NCI-H1048 (cell line): ENCODE measurements at places on chromosomes 2 and 18.

- DNase-seq, result no peak
These were observed 18.9 kb downstream of the GNLY start for GRCh38 chr2:85712849-85713612.

GRCh38 chr2:157439824-157440186 lies 4.1 kb downstream of the CYTIP start:
- DNase-seq, result no peak

- DNase-seq, result no peak
These were observed 243.7 kb upstream of the RAB12 start for GRCh38 chr18:8365528-8365927.

GRCh38 chr2:4938206-4938605 lies 754.0 kb upstream of the SOX11 start:
- DNase-seq, result no peak

DNA sequence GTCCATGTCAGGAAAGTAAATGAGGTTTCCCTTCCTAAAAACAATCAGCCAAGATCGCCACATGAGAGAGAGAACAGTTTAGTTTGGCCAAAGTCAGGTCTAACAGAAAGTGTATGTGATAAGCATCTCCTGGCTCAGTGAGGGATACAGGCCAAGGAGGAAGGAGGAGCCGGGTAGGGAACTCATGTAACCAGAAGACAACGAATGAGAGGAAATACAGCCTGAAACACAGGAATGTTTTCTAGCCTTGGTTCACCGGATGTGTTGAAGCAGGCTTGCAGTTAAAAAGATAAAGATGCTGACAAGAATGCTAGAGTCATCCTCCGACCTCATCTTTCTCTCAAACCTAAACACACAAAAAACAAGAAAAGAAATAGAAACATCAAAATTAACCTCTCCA lies 283.9 kb upstream of the SIX2 start:
- no peak for DNase-seq

- no peak for DNase-seq
These were observed 48.4 kb upstream of the YPEL5 start for GRCh38 chr2:30098266-30099005.

DNA sequence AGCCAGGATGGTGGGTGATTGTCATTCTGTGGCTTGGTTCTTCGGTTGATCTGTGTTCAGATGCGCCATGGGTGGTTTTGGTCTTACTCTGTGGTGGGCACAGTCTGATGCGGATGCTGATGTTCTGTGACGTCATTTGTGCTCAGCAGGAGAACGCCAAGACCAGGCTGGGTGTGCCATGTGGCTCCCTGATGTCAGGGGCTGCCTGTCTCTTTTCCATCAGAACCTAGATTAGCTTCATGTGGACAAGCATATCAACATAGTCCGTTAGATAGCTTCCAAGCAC lies 100.6 kb upstream of the ARL4C start:
- no peak for DNase-seq

DNA sequence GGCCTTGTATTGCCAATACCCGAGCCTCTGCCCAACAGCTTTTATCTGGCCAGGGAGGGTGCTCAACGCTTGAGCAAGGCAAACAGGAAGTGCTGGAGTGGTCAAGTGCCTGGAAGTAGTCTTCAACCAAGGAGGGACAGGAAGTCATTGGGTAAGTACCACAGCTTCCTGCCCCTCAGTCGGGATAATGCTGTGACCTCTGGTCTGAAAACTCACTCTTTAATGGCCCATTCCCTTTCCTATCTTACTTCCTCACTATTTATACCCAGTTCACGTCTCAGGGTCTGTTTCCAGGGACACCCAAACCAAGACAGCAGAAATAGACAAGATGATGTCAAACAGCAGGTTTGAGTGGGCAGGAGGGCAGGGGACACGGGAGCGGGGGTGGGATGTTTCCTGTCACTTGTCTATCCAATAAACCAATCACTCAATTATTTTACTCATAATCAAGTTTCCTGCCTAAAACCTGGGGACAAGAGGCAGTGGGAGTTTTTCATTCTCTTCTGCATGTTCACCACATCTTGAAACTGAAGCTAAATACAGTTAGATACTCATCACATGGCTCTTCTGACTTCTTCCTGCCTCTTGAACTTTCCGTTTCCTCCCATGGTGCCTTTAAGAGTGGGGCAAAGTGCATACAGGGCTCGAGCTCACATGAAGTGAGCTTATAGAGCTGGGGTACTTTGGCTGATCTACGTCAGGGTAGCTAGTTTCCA lies 68.9 kb upstream of the CAB39 start:
- DNase-seq, result no peak

DNA sequence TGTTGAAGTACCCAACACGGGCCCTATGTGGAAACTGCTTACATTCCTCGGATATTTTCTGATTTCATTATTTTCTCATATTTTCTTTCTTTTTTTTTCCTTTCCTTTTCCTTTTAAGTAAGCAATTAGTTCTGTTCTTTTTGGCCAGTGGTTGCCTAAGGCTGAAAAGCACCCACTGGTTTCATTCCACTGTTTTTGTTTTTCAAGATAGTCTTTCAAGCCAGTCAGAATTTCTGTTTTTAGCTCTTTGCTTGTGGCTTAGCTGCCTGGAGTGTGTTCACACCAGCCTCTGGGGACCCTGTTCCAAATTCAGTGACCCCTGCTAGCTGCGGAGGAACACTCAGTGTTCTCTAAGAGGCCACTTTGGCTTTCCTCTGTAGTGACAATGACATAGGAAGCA lies 73.6 kb downstream of the NRP2 start:
- DNase-seq, result no peak

- DNase-seq, result no peak
These were observed 85.3 kb downstream of the ZNF407 start for GRCh38 chr18:74682991-74683297.

GRCh38 chr2:30336978-30337841 lies 105.9 kb downstream of the LBH start:
- DNase-seq, result no peak

DNA sequence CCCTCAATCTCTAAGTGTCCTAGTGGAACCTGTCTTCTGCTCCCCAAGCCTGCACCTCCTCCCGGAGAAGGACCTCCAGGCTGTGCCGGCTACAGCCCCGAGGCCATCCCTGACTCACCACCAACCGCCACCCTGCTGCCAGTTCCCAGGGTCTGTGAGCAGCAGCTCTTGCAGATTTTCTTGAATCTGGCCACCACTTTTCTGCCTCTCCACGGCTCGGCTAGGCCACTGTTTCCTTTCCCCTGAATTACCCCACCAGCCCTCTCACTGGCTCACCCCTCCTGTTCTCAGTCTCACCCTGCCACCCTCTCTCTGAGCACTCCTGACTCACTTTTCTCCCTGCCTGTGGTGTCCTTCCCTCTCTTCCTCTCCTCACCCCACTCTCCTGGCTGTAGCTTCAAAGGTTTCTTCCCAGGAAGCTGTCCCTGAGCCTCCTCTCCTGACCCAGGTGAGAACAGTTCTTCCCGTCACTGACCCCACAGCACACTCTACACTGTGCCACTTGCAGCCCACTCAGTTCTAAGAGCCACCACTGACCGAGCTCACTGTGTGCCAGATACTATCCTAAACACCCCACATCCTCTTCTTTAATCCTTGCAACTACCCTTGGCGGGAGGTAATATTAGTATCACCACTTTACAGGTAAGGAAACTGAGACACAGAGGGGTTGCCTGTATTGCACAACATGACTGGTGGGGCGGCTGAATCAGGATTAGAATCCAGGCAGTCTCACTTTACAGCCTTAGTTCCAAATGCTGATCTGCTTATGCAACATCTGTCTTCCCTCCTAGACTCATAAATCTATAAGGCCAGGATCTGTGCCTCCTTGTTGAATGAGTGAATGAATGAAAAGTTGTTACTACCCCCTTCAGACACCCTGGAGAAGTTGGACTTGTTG lies 111.6 kb downstream of the SMAD7 start:
- no peak for DNase-seq

- no peak for DNase-seq
These were observed 11.8 kb downstream of the NEU4 start for GRCh38 chr2:241820625-241821384.

GRCh38 chr2:227871375-227871791 lies at the start of gene DAW1:
Gene DAW1 (plus strand): TSS chr2:227871631. CDS start chr2:227871690, 59 bp downstream.
- DNase-seq, result no peak

GRCh38 chr2:71275939-71276310 lies 49.0 kb upstream of the PAIP2B start:
- DNase-seq, result no peak

DNA sequence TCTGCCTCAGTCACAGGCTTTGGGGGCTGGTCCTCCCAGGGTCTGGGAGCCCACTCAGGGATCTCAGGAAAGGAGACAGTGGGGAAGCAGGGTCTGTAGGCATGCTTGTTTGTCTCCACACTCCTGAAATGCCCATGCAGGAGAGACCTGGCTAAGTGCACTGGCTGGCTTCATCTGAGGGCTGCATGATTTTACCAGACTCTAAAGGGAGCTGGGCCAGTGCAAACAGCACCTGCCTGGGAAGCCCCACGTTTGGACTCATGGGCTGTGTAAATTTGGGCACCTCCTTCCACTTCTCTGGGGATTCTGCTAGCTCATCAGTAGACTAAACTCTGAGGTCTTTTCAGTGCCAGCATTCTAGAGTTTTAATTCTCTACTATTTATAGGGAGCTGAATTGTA lies 33.7 kb downstream of the LYPD1 start:
- DNase-seq, result no peak

- DNase-seq, result peak; percentile 5
These were observed 647.7 kb upstream of the ZNF804A start for GRCh38 chr2:183950673-183951072.

- no peak for DNase-seq
These were observed 34.4 kb downstream of the CD28 start for GRCh38 chr2:203740871-203741281.

- DNase-seq, result no peak
These were observed 30.6 kb downstream of the CYB5A start for GRCh38 chr18:74261053-74261713.

GRCh38 chr2:24304098-24304497 lies 56.2 kb downstream of the ITSN2 start:
- no peak for DNase-seq

DNA sequence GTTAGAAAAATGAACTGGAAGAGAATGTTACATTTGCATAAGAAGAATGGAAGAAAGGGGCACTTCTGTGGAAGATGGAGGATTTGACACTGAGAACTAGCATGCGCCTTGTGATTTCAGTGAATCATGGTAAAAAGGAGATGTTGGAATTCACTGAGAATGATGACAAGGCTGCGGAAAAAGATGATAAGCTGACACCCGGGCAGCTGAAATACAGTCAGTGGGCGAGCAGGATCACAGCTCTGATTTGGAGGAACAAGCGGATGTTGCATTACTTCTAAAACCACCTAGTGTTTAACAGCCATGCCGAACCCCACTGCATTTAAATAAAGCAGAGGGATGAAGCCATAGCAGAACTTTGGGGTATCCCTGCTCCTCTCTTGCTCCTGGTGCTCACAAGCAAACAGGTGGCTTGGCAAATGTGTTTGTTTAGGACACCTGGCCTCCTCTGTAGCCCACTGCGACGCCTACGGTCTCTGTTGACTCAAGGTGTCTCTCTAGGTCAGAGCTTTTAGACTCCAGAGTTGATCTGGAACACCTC lies 134.9 kb downstream of the NDUFA10 start:
- DNase-seq, result no peak

GRCh38 chr18:73756256-73757091 lies 391.2 kb downstream of the FBXO15 start:
- no peak for DNase-seq
